ENCODE measurements at places on chromosomes 6 and 20. TPM values are rescaled to one million over a fixed set of nuclear protein-coding genes. Genes with fewer than 3 reads are reported as not detected.

RFX6 gene
- total RNA-seq: not detected

HUS1B gene
- total RNA-seq: 0.72 TPM

TSHZ2 gene
- 3.6 TPM for total RNA-seq

ULBP3 gene
- total RNA-seq: 11.2 TPM

SYCP2L gene
- 0.36 TPM for total RNA-seq

OLIG3 gene
- not detected for total RNA-seq
